ENCODE measurements at places on chromosomes 5 and 9.
A peak's percentile ranks its signal among the peaks of the same experiment; 100 is the strongest.

GRCh38 chr5:133240425-133241091 is 188.7 kb downstream of the HSPA4 start:
- peak; percentile 93 for DNase-seq

DNA sequence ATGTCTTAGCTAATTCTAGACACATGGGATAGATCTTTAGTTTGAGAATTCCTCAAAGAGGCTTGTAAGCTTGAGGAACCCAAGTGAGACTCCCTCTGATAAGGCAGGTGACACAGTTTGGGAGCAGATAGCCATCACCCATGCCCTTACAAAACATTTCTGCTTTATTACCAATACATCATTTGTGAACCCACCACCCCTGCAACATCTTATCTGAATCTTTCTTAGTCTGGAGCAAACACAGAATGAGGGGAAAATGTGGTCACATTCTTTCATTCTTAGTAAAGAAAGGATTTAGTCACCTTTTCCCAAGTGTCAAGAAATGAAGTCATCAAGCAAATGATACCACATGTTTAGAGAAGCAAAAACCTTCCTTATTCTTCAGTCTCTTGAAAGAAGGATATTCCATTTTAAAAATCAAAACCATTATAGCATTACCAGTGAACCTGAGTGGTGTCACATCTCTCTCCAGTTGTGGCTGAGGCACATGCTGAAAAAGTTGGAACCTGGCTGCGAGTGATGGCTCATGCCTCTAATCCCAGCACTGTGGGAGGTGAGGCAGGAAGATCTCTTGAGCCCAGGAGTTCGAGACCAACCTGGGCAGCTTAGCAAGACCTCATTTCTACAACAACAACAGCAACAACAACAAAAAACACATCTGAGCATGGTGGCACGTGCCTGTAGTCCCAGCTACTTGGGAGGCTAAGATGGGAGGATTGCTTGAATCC is 65.9 kb downstream of the PRKACG start:
- DNase-seq: no peak

GRCh38 chr5:79793304-79793703 is 103.7 kb downstream of the CMYA5 start:
- DNase-seq: no peak

GRCh38 chr5:172873513-172873912 is 39.5 kb downstream of the ERGIC1 start:
- DNase-seq: no peak

- DNase-seq: no peak
Measured at GRCh38 chr5:179624841-179625271, 1.4 kb upstream of the HNRNPH1 start.

DNA sequence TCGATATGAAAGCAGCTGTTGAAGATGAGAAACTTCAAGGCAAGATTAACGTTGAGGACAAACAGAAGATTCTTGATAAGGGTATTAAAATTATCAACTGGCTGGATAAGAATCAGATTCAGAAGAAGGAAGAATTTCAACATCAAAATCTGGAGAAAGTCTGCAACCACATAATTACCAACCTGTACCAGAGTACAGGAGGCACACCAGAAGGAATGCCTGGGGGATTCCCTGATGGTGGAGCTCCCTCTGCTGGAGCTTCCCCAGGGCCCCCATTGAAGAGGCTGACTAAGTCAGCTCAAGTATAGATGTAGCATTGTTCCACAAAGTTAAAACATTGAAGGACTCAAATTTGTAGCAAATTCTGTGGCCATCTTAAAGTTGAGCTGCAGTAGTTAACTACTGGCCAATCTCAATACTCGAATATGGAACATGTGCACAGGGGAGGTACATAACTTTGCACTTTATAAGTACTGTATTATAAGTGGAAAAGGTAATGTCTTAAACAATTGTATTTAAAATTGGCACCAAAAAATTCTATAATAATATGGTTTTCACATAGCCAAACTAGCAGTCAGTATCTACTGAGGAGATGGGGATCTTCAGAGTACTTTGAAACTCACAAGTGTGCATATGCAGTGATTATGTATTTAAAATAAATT is 237.5 kb downstream of the CHSY3 start:
- DNase-seq: peak; percentile 54

DNA sequence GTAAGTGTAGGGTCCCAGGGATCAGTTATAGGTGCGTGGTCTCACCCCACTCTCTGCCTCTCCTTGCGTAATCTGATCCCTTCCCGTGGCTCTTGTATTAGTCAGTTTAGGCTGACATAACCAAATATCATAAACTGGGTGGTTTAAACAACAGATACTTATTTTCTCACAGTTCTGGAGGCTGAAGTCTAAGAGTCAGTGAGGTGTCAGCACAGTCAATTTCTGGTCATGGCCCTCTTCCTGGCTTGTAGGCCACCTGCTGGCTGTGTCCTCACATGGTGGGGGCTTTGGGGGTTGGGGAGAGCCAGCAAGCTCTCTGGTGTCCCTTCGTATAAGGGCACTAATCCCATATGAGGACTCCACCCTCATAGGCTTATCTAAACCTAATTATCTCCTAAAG is 32.3 kb downstream of the CARTPT start:
- DNase-seq: no peak

- DNase-seq: no peak
Measured at GRCh38 chr9:911005-911404, 65.5 kb upstream of the DMRT3 start.

DNA sequence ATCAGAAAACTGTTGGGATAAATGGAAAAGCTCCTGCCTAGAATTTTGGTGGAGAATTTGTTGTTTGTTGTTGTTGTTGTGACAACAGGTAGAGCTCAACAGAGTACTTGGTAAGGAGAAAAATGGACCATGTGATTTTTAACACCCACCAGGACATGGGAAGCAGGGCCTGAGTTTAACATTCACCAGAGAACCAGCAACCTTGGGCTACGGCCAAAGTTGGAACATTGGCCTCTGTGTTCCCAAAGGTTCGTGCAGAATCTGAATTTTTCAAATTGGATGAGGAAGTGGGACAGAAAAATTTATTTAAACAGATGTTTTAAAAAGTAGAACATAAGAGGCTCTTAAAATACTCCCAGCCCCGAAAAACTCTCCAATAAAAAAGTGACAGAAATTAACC is 127.0 kb downstream of the GNA14 start:
- no peak for DNase-seq

DNA sequence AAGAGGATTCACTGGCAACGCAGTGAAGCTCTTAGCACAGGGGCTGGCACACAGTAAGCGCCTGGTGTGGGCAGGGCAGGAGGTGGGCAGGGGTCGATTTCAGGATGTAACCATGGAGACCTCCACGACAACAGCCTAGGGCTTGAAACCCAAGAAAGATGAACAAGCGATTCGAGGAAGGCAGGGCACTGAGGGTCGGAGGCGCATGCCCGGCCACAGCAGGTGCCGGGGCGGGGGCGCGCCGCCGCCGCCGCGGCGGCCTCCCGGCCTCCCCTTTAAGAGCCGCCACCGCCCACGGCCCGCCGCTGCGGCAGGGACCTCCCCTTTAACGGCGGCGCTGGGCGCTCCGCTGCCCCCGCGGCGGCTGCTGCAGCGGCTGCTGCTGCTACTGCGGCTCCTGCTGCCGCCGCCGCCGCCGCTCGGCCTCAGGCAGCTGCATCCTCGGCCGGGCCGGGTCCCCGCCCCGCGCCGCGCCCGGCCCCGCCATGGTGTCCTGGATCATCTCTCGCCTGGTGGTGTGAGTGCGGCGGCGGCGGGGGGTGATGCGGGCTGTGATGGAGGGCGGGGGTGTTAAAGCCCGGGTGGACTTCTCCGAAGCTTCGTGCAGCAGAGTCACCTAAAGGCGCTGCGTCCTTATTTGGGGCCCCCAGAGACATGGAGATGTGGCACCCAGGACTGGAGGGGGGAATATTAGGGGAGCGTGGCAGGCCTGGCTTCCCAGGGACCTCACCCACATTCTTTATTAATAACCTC is at the start of gene REEP2:
REEP2 (plus strand) TSS at position 334 of the 753 bp plus-strand sequence; CDS start at position 486, 152 bp downstream.
- peak; percentile 18 for DNase-seq

GRCh38 chr9:88870627-88871026 is 120.6 kb upstream of the S1PR3 start:
- no peak for DNase-seq

- DNase-seq: no peak
Measured at GRCh38 chr9:93415176-93415690, 36.3 kb upstream of the FAM120A start.

- no peak for DNase-seq
Measured at GRCh38 chr9:14554886-14555285, 138.3 kb downstream of the ZDHHC21 start.

GRCh38 chr5:114062932-114063867 is 298.7 kb upstream of the KCNN2 start:
- DNase-seq: no peak

- no peak for DNase-seq
Measured at GRCh38 chr9:5819174-5819573, 13.7 kb downstream of the ERMP1 start.

GRCh38 chr9:120531683-120532300 is 48.2 kb downstream of the CDK5RAP2 start:
- DNase-seq: peak; percentile 42

- no peak for DNase-seq
Measured at GRCh38 chr5:56819060-56819881, 3.9 kb downstream of the MAP3K1 start.

- DNase-seq: peak; percentile 16
Measured at GRCh38 chr5:125311743-125312142, 565.3 kb upstream of the ZNF608 start.

DNA sequence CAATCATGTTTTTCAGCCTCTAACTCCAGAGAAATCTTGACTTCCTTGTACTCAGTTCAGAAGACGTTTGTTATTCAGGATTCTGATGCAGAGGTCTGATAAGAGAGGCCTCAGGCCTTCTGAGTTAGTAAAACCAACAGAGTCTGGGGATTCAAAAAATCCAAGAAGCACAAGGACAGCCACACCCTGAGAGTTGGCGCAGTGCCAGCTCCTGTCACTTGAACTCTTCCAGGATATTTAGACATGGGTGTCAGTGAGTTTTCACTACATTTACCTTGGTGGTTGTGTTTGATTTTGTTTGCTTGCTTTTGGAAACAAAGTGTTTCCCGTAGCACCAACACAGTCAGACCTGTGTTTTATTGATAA is 41.6 kb upstream of the PDE8B start:
- peak; percentile 63 for DNase-seq

DNA sequence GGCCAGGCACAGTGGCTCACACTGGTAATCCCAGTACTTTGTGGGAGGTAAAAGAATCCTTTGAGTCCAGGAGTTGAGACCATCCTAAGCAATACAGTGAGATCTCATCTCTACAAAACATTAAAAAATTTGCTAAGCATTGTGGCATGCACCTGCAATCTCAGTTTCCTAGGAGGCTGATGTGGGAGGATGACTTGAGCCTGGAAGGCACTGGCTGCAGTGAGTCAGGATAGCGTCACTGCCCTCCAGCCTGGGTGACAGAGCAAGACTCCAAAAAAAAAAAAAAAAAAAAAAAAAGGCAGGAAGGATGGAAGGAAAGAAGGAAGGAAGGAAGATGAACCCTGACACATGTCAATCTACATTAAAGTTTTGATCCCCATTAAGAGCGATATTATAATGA is 1452.2 kb upstream of the ACO1 start:
- DNase-seq: peak; percentile 57

GRCh38 chr5:124678922-124679519 is 67.4 kb downstream of the ZNF608 start:
- DNase-seq: no peak

DNA sequence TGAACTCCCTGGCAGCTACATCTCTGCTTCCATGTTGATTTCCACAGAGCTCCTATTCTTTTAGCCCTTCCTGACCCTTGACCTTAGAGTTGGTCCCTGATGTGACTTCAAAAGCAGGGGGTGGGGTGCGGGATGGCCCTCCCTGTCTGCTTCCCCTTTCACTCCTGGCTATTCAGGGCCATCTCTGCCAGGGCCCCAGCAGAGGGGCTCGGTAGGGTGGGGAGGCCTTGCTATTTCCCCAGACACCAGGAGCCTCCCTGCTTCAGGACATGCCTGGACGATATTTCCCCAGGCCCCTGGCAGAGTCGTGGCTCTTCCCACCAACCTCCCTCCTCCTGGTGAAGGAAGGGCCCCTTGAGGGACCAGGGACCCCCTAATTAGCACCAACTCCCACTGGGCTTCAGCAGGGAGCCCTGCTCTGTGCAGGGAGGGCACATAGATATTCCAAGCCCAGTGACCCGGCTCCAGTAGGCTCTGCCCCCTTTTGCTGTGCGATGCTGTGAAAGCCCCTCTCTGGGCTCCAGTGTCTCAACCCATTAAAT is 17.3 kb downstream of the CORO2A start:
- no peak for DNase-seq

DNA sequence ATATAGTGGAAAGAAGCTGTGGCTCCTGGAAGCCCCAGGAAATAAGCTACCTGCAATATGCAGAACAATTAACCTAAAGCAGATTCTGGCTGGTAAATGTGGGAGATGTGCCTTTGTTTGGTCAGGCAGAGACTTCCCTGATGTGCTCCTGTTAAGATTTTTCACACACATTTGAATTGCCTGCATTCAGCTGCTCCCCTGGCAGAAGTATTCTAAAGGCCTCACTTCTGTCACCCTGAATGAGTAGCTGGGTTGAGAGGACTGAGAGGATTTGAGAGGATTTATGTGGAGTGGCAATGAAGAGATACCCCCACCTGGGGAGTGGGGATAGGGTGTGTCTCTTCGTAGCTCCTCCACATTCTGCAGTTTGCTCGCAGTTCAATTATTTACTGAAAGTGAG is 130.5 kb downstream of the ST8SIA4 start:
- DNase-seq: no peak

DNA sequence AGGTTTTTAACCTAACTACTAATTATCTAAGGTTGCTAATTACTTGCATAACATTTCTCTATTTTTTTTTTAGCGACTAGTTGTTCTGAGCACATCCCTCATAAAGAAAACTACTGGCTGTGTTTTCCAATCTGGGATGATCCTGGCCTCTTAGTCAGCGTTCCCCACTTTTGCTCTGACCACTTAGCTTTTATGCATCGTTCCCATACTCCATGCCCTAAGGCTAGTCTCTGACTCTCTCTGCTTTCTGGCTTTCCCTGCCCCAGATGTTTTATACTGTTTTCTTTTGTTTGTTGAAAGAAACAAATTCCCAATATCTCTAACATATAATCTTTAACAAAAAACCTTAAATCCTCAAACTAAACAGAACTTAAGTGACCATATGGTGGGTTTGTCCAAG is 217.9 kb downstream of the SPATA31D1 start:
- DNase-seq: no peak

DNA sequence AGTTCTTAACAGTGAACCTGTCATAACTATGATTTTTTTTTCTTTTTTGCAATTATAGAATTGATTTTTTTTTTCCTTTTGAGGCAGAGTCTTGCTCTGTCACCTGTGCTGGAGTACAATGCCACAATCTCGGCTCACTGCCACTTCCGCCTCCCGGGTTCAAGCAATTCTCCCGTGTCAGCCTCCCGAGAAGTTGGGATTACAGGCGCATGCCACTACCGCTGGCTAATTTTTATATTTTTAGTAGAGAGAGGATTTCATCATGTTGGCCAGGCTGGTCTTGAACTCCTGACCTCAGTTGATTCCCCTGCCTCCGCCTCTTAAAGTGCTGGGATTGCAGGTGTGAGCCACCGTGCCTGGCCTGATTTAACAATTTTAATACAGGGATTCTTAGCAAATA is 21.4 kb downstream of the UGCG start:
- no peak for DNase-seq

DNA sequence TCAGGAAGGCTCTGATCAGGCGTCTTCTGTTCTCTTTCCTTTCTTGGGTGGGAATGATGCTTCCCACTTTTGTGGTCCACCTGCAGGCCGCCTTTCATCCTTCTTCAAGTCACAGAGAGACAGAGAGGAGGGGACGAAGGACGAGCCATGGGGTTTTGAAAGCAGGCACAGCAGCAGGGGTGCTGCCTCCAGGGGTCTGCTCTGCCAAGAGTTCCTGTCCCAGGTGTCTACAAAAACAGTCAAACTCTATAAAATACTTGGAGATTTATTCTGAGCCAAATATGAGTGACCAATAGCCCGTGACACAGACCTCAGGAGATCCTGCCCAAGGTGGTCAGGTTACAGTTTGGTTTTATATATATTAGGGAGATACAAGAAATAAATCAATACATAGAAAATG is 34.5 kb upstream of the LCP2 start:
- no peak for DNase-seq

Data from NCI-H460 (cell line).